ENCODE measurements at places on chromosomes 3 and 15. TPM values are rescaled to one million over a fixed set of nuclear protein-coding genes. Genes with fewer than 3 reads are reported as not detected.

Gene ZMYND10
- total RNA-seq, result not detected

Gene TTC21A
- 0.43 TPM for total RNA-seq

GRCh38 chr3:100002599-100003350, 111.5 kb downstream of the FILIP1L start:
- DNase-seq, result no peak

DNA sequence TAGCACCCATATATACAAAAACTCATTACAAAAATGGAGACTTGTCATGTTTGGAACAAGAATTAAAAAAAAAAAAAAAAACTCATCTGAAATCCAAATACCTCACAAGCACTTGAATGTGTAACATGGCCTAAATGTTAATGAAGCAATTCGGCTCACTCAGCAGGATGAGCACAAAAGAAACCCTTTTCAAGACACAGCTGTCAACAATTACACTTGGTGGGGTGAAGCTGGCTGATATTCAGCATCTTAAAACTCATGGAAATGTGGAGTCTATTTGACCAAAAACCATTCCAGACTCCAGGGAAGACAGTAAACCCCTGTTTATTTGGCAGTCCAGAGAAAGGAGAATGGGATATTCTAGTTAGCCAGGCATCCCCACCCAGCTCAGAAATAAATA, 205.4 kb upstream of the TSC22D2 start:
- DNase-seq, result no peak

GRCh38 chr3:138833899-138834595, 681 bp downstream of the PIK3CB start:
- no peak for DNase-seq

DNA sequence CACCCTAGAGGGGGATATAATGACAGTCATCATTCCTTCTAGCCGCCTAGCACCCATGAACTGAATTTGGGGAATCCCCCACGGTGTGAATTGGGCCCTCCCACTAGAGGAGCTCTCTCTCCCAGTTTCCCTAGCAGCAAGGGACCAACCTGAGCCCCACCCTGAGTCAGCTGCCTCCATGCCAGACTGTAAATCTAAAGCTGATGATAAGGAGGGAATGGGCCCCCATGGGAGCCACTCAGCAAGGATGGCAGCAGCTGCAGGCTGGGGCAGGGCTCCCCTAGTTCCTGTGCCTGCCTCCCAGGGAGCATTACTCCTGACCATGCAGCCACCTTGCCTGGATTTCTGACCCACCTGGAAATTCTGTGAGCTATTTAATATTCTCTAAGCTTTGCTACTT, 57.0 kb upstream of the PXYLP1 start:
- no peak for DNase-seq

GRCh38 chr3:134711284-134711683, 60.5 kb upstream of the KY start:
- no peak for DNase-seq

DNA sequence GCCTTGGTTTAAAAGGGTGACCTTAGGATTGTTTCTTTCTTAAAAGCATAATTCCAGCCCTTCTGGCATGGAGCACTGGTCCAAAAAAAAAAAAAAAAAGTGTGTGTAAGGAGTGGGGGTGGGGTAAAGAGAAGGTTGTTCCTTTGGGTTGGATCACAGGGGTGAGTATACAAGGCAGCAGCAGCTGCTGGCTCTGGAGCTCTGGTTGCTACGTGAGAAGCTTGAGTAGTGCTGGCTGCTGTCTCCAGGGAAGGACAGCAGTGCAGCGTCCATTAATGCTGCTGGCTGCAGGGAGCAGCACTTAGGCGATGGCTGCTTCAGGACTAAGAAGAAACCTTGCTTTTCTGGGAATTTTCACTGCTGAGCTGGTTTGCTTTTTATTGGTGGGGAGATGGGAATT, 2.3 kb downstream of the SETD5 start:
- peak; percentile 88 for DNase-seq

DNA sequence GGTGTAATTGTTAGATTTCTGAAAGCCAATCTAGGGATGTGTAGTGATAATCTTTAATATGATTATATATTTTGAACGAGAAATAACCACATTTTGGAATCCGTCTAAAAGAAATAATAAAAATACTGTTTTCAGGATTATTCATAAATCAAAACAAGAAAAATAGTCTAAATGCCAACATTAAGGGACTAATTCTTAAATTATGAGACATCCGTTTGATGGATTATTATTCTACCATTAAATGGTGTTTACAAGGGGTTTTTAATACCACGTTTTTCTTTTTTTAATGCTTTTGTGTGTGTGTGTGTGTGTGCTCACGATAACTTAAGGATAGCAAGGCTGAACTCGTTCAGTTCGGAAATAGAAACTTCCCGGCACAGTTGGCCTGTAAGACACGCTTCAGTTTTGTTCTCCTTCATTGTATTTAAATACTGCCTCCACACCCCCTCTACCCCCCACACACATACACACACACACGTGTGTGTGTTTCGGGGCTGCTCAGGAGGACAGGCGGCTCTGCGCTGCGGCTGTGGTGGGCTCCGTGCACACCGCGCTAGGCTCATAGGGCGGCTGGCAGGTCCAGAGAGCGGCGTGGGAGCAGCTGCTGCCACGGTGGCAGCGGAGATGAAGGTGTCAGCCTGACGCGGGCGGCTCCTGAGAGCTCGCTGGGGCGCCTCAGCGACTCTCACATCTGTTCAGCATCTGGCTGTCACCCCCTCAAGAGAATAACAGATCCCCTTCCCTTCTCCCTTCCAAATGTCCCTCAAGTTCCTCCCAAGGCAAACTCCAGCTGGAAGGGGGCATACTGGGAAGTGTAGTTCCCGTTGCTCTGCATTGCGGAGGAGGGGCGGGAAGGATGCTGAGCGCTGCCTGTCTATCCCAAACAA, 23.0 kb upstream of the ANP32A start:
- DNase-seq, result no peak
